Activated T-helper 1 cell treated with anti-CD3 and anti-CD28 coated beads, Interleukin-2, amount 50 U/mL, for 16 hours (primary cell): ENCODE measurements at places on chromosomes 2 and 18.

DNA sequence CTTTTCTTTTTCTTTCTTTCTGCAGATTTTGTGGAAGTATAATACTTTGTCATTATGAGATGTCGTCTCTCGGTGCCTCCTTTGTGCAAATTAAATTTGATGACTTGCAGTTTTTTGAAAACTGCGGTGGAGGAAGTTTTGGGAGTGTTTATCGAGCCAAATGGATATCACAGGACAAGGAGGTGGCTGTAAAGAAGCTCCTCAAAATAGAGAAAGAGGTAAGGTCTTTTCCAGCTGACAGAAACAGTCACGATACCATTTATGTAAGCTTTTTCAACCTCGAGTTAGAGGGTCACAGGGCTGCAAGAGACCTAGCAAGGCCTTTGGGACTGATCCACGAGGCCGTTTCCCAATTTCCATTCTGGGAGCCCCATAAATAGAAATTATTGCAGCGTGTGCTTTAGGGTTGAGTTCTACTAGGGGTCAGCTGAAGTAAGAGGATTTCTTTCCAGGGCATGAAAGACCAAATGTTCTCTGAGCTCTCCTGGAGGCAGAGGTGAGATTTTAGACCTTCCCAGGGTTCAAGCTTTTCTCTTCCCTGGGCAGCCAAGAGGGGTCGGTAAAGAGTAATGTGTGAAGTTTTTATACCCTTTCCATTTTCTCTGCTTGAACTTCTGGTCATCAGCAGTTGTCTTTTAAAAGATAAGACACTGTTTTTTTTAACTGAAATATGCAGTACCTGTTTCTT, 15.5 kb downstream of the MAP3K20 start:
- DNase-seq: no peak

- DNase-seq: no peak
Observed at GRCh38 chr18:12990123-12990475, 1.1 kb upstream of the CEP192 start.

- no peak for DNase-seq
Observed at GRCh38 chr2:38450509-38450908, 73.4 kb upstream of the ATL2 start.

DNA sequence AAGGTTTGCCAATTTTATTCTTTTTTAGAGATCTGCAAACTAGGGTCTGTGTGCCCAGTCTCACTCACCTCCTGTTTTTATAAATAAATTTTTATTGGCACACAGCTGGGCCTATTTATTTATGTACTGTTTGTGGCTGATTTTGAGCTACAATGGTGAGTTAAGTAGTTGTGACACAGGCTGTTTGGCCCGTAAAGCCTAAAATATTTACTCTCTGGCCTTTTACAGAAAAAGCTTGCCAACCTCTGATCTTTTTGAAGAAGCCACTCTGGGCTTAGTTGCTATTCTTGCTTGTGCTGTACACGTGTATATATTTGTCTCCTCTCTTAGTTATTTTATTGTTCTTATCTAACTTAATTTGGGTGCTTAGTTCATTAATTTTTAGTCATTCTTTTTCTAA, 14.5 kb downstream of the NAB1 start:
- DNase-seq: no peak

DNA sequence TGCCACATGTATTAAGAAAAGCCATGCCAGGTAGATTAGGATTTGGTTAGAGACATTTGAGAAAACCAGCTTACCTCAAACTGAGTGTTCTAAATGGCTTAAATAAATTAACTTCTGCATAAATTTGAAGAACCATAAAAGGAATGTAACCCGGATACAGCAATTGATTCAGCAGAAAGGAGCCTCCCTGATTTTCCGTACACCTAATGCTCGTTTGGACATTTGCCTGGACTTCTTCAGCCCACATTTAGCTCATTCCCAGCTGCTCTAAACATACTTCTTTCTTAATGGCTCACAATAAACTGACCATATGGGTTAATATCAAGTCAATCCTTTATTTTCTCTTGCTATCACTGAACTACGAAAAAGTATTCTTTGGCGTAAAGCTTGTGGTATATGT, 392.4 kb downstream of the ZNF516 start:
- DNase-seq: no peak

DNA sequence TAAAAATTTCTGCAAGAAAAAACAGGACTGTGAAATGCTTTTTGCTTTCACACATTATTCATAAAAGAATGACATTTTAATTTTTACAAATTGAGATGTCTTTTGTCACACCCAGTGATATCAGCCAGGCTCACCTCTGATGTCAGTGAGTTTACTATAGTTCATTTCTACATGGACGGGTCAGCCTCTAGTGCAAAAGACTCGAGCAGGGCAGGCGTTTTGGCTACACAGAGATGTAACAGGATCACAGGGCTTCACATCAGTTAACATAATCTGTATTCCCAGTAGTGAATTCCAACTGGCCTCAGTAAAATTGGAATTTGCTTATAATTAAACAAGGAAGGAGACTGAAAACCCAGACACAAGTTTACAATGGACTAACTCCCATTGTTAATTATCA, 275.6 kb upstream of the ZSWIM2 start:
- DNase-seq: no peak

GRCh38 chr18:57149531-57149930, 2.6 kb downstream of the BOD1L2 start:
- DNase-seq: no peak

DNA sequence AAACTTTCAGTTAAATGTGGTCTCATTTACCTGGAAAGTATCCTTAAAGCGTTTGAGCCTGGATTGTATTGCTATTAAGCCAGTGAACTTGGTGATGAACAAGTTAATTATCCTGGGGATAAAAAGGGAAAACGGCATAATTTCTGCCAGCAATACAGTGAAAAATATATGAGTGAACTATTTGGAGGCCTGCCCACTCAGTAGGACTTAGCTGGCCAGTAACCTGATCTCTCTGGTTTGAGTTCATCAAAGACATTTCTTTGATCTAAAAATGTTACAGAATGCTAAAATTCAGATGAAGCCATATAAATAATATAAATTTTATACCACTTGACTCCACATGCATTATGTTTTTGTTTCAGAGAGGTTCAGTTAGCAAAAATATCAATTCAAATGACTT, 241.1 kb upstream of the VWC2L start:
- DNase-seq: no peak

GRCh38 chr2:47334356-47335136, 68.4 kb upstream of the MSH2 start:
- DNase-seq: no peak

GRCh38 chr2:20704886-20705285, 37.9 kb downstream of the GDF7 start:
- DNase-seq: no peak

- DNase-seq: no peak
Observed at GRCh38 chr2:202405798-202406197, 29.7 kb downstream of the BMPR2 start.

DNA sequence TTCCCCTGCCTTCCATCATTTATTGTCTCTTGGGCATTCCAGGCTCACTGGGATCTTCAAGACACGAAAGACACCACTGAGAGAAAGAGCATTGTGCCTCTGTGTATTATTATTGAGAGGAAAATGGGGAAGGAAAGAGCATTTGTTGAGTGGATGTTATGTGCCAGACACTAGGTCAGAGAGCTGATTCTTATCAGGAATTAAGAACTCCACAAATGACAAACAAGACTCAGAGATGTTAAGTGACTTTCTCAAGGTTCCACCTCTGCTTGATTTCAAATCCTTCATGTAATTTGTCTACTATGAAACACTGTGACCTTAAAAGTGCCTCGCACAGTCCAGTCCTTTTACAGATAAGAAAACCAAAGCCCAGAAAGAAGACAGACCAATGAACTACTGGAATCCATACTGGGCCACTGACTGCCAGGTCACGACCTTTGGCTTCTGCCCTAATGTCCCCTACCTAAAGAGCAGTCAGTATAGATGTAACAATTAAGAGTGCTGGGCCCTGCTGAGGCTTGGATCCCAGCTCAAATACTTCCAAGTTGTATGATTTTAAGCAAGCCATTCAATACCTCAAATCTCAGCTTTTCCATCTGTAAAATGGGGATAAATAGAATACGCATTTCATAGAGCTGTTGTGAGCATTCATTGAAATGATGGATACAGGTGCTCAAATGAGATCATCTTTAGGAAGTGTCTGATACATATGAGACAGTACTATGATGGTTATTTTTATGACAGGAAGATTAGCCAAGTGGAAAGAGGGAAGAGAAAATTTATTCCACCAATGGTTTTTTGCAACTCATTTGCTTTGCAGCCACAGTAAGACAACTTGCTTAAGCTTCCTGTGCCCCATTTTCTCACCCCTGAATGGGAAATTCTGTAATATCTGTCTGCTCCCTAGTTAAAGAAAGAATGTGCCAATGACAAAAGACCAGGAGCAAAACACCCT, 10.9 kb downstream of the KLF7 start:
- DNase-seq: no peak

DNA sequence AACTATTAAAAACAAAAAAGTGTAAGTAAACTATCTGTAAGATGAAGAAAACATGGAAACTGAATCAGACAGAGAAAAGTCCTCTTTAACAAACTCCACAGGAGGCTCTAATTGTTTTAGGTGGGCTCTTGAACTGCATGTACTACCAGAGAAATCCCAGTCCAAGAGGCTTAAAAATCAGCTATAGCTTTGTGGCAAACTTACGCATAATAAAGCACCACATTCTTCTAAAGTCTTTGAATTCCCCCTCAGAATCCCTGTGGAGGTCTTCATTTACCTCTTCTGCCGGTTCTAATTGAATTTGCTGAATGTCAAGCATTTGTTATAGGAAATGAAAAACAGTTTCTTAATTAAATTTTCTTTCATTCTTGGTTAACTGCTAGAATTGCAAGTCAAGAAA, 40.8 kb downstream of the CHN1 start:
- no peak for DNase-seq

DNA sequence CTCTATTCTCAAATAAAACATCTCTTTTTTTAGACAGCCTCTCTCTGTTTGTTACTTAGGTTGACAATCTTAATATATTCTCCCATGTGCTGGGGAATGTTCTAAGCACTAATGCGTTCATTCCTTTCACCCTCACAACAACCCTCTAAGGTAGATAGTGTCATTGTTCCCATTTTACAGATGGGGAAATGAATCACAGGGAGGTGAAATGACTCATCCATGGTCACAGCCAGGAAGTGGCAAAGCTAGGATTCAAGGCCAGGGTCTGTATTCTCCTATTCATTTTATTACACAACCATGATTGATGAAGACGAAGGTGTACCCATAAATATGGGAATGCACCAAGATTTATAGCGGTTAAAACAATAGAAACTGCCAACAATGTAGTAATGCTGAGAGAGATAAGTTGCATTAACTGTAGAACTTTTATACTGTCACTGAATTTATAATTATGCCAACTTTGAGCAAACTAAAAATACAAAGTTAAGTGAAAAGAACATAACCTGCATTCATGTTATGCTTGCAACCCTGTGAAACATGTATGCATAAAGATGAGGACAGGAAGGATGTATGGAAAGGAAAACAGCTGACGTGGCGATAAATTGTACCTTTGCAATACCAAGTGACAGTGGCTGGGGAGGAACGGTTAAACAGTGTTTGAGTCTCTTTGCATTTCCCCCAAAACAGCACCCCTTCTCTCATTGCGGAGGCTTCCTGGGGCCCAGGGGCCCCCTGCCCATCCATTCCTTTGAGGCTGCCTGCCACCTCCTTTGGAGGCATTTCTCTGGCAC, 257.7 kb upstream of the AGAP1 start:
- DNase-seq: no peak

GRCh38 chr2:33011941-33012340, 65.2 kb downstream of the LTBP1 start:
- no peak for DNase-seq

- no peak for DNase-seq
Observed at GRCh38 chr2:235911633-235912233, 256.5 kb downstream of the GBX2 start.

DNA sequence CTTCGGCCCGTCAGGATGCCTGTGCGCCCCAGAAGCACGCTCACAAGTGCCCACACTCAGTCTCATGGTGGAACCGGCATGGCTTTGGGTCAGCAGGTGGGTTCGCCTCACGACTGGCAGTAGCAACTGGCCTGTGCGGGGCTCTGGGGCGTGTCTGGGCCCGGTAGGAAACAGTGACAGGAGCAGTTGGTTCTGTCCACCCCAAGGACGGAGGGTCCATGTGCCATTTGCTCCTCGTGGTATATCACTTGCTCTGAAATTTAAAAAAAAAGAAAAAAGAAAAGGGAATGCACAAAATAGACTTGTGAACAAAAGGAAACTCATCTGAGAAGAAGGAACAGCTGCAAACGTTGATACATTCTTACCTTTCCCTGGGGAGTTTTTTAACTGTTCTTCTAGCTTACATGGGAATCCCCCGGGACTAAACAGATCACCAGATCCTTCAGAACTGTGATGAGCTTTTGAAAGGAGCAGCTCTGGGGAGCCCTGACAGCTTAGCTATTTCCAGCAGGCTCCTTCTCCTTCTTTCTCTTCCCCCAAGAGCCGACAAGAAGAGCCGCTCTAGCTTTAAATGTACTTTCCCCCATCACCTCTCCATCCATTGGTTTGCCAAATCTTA, 42.8 kb downstream of the TRAPPC12 start:
- no peak for DNase-seq

- DNase-seq: peak; percentile 28
Observed at GRCh38 chr18:32019251-32019948, 775 bp downstream of the RNF125 start.

- no peak for DNase-seq
Observed at GRCh38 chr2:217371781-217372213, 511.9 kb upstream of the TNP1 start.

- DNase-seq: no peak
Observed at GRCh38 chr2:71494523-71495155, 41.3 kb downstream of the DYSF start.
